Stimulated activated CD4-positive, alpha-beta T cell treated with anti-CD3 and anti-CD28 coated beads, Interleukin-15, amount 100 ng/mL, for 1 hour (primary cell): ENCODE measurements at places on chromosomes 13 and 19.
A peak's percentile ranks its signal among the peaks of the same experiment; 100 is the strongest.

GRCh38 chr19:56601375-56601774, 6.3 kb downstream of the ZNF71 start:
- no peak for DNase-seq

DNA sequence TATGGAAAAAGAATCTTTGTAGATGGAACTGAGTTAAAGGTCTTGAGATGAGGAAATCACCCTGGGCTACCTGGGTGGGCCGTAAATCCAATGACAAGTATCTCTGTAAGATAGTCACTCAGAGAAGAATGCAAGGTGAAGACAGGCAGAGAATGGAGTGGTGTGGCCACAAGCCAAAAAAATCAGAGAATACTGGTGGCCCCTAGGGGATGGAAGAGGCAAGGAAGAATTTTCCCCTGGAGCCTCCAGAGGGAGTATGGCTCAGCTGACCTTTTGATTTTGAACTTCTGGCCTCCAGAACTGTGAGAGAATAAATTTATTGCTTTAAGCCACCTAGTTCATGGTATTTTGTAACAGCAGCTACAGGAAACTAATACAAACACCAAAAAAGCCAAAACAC, 32.7 kb upstream of the CSNK1A1L start:
- no peak for DNase-seq

- DNase-seq: no peak
Measured at GRCh38 chr19:15210323-15210781, 9.6 kb upstream of the NOTCH3 start.

- no peak for DNase-seq
Measured at GRCh38 chr13:71359641-71360040, 507.4 kb downstream of the DACH1 start.

DNA sequence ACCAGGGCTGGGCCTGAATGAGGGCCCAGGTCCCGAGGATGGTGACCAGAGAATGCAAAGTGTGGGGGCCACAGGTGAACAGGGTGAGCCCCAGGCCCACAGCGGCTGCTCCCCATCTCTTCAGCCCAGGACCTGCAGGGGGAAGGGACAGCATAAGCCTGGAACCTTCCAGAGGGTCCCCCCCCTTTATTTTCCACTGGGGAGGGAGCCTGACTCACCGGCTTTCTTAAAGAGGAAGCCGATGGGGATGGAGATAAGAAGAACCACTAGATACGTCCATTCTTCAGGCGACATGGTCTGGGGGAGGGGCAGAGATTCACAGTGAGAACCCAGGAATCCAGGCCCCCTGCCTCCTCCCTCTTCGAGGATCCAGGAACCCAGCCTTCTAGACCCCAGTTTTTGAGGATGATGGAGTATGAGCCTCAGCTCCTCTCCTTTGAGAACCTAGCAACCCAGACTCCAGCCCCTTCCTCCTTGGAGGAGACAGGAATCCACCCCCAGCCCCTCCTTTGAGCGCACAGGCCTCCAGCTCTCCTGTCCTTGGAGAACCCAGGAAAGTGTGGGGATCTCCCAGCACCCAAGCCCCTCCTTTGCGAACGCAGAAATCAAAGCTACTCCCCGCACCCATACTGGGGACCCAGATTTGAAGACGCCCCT, 1.0 kb downstream of the MBOAT7 start:
- peak; percentile 43 for DNase-seq

DNA sequence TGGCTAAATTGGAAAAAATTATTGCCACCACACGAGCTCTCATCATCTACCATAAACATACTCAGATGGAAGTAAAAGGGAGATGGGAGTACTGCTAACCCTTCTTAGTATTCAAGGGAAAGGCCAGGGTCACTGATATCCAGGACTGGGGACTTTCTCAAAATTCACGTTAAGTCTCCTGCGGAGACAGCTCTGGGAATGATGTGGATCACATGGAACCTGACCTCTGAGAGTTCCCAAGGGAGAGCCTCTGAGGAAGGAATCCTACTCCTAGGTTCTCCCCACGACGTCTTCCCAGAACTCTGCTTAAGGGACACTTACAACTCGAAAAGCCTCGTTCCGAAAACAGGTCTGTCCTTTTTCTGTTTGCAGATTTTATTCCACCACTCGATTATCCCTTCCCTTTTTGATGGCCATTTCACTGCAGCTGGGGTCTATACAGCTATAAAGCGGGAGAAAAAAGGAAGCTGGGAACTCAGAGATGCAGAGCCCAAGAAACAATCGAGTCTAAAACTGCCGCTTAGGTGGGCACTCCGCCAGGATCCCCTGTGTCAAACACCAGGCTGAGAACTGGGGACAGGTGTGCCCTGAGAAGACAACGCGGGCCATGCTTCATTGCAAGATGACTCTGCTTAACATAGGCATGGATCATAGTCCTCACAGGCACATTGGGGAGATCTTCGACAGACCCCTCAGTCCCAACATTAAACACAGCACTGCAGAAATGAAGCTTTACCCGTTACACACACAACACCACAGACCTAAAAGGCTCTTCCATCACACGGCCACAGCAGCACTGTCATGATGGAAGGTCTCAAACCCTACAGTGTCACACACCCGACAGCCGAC, 823 bp upstream of the ZNF567 start:
- DNase-seq: no peak

- no peak for DNase-seq
Measured at GRCh38 chr19:49790866-49791265, 22.2 kb downstream of the FUZ start.

- no peak for DNase-seq
Measured at GRCh38 chr13:34064456-34065205, 246.7 kb downstream of the RFC3 start.

DNA sequence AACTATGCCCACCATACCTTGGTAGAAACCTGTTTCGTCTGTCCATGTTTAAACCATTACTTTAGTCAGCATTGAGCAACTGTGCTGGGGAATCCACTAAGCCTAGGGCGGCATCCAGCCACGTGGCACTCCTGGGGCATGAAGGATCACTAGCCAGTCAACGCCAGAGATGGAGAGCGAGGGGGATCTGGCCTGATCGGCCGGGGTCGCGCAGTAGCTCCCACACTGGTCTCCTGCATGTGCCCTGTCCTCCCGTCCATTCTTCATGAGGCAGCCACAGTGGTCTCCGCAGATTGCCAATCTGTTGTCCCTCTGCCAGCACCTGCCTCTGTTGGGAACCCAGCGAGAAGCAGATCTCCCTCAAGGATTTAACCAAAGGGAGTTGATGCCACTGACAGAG, 109.4 kb downstream of the DPF1 start:
- no peak for DNase-seq

DNA sequence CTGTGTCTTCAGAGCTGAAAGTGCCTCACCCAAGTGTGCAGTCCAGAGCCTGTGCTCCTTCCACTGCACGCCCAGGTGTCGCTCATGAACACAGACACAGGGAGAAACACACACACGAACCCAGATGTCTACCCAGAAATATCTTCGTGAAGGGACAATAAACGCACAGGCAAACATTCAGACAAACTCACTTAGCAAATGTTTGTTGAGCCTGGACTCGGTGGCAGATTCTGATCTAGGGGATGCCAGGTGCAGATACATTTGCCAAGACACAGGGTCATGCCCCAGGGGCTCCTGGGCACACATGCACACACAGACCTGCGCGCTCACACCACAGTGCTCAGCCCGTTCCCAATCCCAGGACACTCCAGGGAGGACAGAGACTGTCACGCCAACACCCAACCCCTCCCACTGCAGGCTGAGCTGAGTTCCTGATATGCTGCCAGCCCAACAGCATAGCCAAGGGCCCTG, 31.9 kb downstream of the SCGB2B2 start:
- no peak for DNase-seq

- peak; percentile 70 for DNase-seq
Measured at GRCh38 chr19:47813304-47813994, 8.3 kb upstream of the CRX start.

DNA sequence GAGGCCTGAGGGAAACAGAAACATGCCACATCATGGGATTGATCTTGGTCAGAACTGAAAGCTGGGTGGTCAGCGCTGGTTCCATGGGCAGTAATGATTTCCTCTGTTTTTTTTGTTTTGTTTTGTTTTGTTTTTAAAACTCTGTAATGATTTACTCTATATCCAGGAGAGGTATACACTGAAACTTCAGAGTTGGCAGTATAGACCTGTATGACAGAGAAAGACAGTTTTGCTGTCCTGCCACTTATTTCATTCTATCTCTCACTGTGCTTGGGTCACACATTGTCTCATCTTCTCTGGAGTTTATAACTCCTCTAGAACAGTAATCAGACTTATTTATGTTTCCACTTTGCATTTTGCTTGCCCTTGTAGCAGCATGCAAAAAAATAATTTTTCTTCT, 105.1 kb upstream of the SLITRK1 start:
- no peak for DNase-seq

- DNase-seq: no peak
Measured at GRCh38 chr13:69910800-69911199, 196.8 kb upstream of the ATXN8OS start.

DNA sequence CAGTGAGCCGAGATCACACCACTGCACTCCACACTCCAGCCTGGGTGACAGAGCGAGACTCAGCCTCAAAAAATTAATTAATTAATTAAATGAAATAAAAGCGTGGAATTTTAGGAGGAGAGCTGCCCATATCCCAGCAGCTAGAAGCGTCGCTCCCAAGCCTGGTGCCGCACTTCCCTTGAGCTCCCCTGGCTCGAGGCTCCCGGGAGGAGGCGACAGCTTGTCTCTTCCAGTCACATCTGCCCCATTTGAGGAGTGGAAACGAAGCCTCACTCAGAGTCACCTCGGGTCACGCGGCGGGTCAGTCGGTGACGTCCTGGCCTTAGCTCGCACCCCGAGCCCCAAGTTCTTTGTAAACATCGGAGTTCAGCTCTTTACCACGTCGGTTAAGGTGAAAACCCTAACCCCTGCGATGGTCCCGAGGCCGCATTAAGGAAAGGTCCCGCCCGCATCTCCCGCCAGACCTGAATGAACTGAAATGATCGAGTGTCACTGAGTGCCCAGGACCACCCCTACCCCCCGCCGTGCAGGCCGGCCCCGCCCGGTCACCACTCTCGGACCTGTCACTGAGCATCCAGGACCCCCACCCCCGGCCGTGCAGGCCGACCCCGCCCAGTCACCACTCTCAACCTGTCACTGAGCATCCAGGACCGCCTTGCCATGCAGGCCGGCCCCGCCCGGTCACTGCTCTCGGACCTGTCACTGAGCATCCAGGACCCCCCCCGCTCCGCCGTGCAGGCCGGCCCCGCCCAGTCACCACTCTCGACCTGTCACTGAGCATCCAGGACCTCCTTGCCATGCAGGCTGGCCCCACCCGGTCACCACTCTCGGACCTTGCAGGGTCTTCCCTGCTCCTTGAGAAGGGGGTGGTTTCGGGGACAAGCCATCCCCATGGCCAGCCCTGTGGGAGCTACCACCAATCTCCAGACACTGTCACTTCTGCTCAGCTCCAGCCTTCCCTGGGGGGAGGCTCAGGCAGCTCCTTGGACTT, 176.9 kb downstream of the KDM4B start:
- no peak for DNase-seq

- DNase-seq: no peak
Measured at GRCh38 chr13:51284339-51284738, 55.2 kb upstream of the SERPINE3 start.

DNA sequence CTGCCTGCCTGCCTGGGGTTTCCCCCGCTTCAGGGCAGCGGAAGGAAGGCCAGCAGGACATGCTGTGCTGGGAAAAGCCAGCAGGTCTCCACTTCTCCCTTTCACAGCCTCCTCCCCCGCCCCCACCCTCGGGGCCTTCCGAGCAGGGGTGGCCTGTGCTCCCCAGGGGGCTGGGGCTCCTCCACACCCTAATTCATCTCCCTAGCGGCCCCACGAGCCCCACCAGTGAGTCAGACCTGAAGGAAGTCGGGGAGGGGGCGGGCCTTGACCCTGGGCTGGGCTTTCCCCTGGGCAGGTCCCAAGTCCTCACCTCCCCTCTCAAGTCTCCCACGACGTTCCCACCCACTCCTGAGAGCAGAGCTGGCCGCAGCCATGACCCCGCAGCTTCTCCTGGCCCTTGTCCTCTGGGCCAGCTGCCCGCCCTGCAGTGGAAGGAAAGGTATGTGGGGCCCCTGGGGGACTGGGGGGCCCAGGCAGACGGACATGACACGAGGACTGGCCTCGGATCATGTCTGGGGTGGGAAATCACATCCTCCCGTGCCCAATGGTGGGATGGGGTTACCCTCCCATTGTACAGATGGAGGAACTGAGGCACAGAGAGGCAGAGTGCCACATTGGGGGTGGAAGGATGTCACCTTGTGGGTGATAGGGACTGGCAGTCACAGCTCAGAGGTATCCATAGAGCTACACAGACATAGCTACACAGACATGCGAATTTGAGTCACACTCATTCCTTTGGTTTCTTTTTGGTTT, at the start of gene EBI3:
TSS of gene EBI3 (plus strand) at position 345 of the 753 bp plus-strand sequence. CDS start at position 373, 28 bp downstream.
- peak; percentile 41 for DNase-seq

DNA sequence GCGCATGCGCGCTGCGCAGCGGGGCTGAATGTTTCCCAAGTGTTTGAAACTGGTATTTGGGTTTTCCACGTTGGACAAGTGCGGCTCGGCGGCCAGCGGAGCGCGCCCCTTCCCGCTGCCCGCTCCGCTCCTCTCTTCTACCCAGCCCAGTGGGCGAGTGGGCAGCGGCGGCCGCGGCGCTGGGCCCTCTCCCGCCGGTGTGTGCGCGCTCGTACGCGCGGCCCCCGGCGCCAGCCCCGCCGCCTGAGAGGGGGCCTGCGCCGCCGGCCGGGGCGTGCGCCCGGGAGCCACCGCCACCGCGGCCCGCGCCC, at the start of gene ING1:
TSS of gene ING1 (plus strand) at position 59 of the 311 bp plus-strand sequence. CDS start 450 bp downstream, outside the sequence.
- DNase-seq: no peak

DNA sequence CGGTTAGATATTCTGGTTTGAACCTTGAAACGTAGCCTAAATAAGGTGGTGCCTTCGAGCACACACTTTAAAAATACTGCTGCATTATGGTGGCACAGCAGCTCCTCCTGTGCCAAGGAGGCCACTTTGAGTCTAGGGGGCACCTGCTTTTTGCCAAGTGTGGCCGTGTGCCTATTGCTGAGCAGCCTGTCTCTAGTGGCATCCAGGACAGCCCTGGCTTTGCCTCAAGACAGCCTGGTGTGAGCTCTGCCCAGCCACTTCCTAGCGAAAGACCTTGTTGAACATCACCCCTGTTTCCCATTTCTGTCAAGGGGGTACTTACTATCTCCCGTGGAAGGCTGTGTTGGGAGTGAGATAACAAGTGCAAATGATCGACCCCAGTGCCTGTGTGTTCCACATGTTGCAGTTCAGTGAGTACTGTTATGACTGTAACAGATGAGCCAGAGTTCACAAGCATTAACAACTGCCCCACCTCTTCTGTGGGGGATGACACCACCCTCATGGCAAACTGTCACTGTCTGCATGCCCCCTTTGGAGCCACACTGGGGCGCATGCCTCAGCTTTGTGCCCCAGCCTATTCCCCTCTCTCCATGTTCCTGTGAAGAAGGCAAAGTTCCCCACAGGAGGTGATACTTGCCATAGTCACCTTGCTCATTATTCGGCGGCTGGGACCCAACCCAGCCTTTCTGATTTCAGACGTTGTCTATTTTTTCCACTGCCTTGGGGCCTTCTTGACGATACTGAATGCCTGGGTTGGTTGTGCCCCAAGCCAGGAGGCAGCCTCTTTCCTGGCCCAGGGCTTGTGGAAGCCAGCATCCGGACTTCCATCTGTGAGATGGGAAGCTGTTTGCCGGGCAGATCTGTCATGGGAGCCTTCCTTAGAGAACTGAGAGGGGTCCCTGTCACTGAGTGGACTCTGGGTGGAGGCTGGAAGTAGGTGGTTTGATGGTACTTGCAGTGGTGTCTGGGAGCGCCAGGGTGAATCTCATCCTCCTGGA, 5.4 kb downstream of the GATAD2A start:
- DNase-seq: peak; percentile 8
